Effector CD4-positive, alpha-beta T cell (primary cell): ENCODE measurements at places on chromosomes 4 and X.

DNA sequence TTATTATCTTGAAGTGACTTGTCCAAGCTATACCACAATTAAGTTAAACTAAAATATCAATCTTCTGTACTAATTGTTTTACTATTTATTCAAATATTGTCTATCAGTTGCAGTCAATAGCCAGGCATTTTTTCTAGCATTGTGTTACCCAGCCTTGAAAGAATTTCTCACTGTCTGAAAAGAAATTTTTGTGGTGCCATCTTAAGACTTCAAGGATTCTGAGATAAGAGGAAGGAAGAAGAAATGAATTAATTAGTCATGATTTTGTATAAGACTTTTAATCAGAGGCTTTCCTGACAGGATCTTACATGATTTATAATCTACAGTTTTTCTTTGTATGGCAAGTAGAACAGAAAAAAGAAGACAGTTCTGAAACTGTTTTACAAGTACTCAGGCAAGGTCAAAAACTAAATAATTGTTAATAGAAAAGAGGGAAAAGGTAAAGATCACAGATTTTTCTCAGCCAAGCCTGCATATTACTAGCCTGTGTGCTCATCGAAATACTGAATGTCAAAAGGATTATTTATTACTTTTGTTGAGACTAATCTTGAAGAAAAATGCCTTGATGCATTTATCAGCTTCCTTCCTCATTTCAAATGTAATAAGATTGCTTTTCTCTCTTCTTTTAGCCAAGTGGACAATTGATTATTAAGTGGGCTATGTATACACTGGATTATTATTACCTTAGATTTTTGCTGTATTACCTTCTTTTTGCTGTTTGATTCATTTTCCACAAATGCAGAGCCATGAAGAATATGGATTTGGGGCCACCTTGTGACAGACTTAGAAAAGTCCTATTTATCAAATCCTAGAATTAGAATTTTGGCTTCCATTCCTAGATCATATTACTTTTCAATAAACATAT, 53.8 kb downstream of the CXCL1 start:
- DNase-seq, result no peak

GRCh38 chr4:26194764-26195163, 126.0 kb upstream of the RBPJ start:
- DNase-seq, result no peak

- DNase-seq, result no peak
Measured at GRCh38 chr4:54727346-54727745, 69.6 kb downstream of the KIT start.

DNA sequence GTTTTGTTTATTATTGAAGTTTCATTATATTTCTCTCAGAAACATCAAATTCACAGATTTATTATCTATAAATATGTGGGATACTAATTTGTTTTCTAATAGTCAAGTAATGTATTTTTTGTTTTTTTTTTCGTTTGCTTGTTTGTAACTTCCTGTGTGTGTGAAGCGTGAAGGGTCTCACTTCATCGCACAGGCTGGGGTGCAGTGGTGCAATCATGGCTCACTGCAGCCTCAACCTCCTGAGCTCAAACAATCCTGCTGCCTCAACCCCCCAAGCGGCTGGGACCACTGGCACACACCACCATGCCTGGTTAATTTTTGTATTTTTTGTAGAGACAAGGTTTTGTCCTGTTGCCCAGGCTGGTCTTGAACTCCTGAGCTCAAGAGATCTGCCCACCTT, 55.1 kb downstream of the SH3RF1 start:
- no peak for DNase-seq

- DNase-seq, result no peak
Measured at GRCh38 chrX:633985-634958, 3.7 kb downstream of the SHOX start.

GRCh38 chr4:100391086-100391485, 126.7 kb downstream of the EMCN start:
- DNase-seq, result no peak

GRCh38 chrX:132505116-132505515, 16.3 kb upstream of the MBNL3 start:
- DNase-seq, result no peak

GRCh38 chr4:15765391-15765790, 12.7 kb upstream of the CD38 start:
- no peak for DNase-seq

DNA sequence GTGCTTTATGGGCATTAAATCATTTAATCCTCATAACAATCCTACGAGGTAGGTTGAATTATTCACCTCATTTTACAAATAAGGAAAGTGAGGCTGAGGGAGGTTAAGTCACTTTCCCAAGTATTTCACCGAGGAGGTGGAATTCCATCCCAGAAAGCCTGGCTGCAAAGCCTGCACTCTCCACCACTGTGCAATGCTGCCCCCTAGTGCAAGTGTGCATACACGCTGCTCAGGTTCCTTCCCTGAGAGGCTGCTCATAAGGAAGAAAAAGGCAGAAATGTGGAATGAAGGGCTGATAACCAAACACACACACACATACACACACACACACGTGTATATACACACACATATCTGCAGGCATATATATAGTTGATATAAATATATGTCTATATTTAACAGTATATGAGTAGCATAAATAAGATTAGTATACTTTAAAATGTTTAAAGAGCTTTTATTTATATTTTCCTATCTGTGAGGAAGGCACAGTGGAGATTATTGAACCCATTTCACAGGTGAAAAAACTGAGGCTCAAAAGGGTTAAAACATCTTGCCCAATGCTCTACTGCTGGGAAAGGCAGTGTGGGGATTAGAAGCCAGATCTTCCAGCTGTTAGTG, 714.5 kb upstream of the TENM3 start:
- DNase-seq, result no peak

GRCh38 chr4:168335621-168336020, 17.1 kb upstream of the DDX60 start:
- DNase-seq, result no peak
